CD4-positive, alpha-beta T cell treated with Interleukin-21 for 1 hour (primary cell): ENCODE measurements at places on chromosomes 16 and 17.
A peak's percentile ranks its signal among the peaks of the same experiment; 100 is the strongest.

- peak; percentile 37 for DNase-seq
These were observed 2.2 kb downstream of the DPEP1 start for GRCh38 chr16:89615596-89616090.

- no peak for DNase-seq
These were observed 6.4 kb upstream of the USP36 start for GRCh38 chr17:78847052-78847451.

DNA sequence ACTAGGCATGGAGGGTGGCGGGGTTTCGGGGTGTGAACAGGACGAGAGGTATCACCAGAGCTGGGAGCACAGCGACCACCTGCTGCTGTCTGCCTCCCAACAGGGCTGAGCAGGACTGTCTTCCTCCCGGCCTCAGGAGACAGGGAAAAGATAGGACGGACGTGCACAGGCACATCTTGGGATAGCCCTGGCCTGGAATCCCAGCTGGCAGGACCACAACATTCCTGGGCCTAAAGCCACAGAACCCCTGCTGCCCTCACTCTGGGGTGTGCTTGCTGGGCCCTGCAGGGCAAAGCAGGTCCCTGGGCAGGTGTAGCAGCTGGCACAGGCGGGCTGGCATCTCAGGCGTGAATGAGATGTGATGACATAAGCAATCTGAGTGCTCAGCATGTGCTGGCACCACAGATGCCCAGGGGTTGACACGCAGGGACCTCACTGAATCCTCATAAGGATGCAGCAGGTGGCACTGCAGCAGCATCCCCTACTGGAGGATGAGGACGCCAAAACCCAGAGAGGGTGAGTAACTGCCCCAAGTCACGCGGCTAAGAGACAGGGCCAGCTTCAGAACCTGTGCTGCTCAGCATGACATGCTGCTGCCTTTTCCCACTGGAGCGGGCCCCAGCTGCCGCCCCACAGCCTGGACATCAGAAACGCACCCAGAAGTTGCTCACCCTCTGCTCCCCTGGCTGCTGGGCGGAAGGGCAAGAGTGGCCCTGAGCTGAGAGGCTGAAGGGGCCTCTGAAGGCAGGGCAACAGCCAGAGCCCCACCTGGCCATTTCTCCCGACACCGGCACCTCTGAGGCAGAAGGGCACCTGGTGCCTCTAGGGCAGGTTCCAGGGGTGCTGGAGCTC is 7.1 kb downstream of the CORO7 start:
- DNase-seq: no peak

- DNase-seq: peak; percentile 24
These were observed 881 bp downstream of the MLLT6 start for GRCh38 chr17:38705803-38706504.

DNA sequence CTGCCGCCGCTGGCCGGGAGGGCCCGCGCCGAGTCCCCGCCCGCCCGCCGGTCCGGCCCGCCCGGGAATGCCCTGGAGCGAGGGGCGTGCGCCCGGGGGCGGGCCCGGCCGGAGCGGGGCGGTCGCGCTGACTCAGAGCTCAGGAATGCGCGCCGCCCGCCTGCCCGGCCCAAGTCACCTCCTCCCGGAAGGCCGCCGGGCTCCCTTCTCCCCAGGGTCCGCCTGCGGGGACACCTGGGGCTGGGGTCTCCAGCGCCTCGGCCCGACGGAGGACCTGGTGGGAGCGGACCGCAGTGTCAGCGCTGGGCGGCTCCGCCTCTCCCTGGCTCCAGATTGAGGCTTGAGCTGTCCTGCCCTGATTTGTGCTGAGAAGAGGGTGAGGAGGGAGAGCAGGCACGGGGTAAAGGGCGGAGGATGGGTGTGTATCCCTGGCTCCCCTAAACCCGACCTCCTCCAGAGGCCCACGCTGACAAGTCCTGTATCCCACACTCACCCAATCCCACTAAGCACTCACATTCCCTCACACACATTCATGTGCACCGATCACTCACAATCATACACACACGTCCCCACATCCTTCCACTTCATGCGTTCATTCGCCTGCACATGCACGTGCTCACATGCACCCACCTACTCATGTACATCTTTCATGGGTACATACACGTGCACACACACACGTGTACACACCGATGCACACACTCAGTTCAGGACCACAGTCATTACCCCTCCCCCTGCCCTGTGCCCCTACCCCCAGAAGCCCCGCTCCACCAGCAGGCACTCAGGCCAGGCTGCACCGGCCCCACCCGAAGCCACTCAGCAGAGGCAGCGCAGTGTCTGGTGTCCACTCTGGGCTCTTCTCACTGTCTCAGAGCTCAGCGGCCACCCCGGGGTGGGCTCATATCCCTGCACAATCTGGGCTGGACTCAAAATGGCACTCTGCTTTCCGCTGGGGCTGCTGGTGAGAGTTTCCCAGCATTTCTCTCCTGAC is at the start of gene RHBDF1:
RHBDF1 (minus strand) TSS at position 71 of the 988 bp plus-strand sequence. CDS start 7,616 bp downstream, outside the sequence.
- DNase-seq: no peak

- no peak for DNase-seq
These were observed 30.0 kb downstream of the WFDC1 start for GRCh38 chr16:84324434-84325262.

DNA sequence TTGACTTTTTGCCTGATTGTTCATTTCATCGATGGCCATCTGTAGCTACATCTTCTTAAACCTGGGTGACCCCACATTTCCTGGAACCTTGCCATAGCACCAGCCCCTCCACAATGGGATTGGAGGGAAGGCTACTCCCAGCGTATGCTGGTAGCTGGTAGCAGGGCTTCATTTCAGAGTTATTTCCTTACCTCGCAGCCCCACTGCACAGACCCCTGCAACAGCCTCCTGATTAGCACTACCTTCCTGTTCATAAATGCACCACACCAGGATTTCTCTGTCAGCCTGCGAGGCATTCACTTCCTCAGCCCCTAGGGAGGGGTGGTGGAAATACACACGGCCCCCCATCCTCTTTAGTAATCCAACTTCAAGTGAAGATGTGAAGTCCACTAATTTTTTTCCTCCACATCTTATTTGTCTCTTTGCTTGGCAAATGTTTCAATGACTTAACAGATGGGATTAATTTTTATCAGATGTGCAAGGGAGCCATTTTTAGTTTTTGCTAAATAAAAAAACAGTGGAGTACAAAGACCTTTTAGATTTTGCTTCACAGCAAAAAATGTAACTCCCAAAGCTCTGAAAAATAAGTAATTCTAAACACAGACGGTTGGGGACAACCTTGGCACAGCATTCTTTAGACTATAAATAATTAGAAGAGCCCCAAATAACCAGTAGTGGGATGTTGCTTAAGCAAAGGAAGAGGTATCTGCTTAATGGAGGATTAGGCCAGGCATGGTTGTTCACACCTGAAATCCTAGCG is 76.6 kb downstream of the CLEC16A start:
- DNase-seq: no peak

DNA sequence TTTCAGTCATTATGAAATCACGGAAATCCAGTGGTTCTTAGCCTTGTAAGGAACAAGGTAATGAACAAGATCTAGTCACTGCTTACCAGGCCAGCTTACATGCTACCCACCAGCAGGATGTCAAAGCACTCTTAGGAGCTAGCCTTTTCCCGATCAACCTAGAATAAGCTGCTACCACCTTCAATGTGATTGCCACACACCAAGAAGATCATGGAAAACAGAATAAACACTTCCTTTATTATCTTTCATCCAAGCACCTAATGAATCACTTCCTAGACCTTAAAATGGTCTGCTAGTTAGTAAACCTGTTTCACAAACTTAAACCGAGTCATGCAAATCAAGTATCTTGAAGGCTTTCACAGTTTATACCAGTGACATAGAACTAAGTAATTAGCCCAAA is 5.0 kb downstream of the BBS2 start:
- no peak for DNase-seq

GRCh38 chr17:19343256-19343630 is 19.3 kb downstream of the B9D1 start:
- no peak for DNase-seq

GRCh38 chr16:27699540-27699939 is 149.6 kb downstream of the KATNIP start:
- DNase-seq: no peak

- no peak for DNase-seq
These were observed 14.9 kb downstream of the CDIP1 start for GRCh38 chr16:4523686-4524085.

DNA sequence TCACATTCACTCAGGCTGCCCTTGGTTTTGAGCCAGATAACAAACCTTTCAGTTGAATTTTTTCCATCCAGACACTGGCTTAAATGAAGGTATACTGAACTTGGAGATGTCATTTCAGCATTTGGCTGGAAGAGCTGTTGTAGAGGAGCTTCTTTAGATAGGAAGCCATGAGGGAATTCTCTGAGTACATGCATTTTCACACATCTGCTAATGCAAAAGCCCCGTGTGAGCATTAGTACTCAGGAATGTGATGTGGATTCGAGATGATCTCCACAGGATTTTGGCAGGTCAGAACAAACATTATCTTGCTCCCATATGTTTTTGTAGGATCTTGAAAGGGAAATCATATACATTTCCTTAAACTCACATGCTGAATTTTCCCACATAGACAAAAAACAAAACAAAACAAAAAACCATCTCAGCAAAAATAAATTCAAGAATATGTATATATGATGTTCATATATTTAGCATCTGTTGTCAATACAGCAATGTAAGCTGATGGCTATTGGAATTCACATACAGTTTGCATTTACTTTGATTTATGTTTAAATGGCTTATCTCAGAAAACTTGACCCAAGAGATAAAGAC is 277.2 kb upstream of the TBX2 start:
- DNase-seq: no peak

DNA sequence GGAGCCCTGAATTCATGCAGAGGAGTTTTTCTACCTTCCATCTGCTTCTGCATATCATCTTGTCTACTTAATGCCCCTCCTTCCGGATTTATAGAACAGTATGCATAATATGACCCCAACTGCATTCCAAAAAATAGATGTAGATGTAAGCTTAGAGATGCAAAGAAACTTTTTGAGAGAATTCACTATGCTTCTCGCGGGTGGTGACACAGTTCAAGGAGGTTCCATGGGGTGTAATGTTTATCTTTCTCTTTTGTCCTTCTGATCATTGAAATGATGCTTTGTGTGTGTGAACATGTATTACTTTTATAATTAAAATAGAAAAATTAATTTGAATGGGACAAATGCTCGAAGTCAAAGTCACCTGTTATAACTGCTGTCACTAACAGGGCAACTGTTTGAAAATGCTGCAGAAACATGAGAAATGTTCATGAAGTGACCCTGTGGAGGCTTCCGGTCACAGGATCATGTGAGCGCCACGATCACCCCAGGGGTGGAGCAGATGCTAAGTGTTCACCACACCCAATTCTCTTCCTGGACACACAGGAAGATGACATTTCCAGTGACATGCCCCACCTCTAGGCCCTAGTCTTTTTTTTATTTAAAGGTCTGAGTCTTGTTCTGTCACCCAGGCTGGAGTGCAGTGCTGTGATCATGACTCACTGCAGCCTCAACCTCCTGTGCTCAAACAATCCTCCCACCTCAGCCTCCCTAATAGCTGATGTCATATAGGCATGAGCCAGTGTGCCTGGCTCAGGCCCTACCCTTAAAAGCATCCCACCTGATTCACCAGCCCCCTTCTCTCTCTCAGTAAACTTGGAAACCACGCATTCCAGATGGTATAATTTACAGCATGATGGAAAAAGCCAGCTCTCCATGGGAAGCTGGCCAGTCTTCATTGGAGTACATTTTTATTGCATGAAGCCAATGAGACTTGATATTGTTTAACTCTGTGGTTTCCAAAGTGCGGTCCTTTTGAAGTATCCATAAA is 21.0 kb upstream of the AGRP start:
- peak; percentile 77 for DNase-seq

DNA sequence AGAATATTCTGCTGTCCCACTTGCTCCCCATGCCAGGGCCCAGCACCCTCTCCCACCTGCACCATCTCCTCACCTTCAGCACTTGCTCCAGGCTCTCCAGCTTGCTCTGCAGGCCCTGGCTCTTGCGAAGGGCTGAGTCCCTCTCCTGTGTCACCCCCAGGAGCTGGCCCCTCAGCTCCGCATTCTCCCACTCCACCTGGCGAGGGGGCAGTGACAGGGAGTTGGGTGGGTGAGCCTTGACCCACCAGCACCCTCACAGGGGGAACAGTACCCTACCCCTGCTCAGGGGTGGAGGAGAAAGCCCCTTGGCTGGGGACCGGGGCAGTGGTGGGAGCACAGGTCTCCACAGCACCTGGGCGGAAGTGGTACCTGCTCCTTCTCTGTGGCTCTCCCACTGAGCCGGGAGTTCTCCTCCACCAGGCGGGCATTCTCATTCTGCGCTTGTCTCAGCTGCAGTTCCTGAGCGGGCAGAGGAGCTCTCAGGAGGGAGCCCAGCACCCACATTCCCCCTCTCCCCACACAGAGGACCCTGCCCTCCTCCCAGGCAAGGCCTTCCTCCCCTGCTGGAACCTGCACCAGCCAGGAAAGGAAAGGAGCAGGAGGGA is 5.9 kb downstream of the TSPOAP1 start:
- no peak for DNase-seq

GRCh38 chr17:65027305-65027704 is 29.2 kb downstream of the GNA13 start:
- DNase-seq: peak; percentile 71

DNA sequence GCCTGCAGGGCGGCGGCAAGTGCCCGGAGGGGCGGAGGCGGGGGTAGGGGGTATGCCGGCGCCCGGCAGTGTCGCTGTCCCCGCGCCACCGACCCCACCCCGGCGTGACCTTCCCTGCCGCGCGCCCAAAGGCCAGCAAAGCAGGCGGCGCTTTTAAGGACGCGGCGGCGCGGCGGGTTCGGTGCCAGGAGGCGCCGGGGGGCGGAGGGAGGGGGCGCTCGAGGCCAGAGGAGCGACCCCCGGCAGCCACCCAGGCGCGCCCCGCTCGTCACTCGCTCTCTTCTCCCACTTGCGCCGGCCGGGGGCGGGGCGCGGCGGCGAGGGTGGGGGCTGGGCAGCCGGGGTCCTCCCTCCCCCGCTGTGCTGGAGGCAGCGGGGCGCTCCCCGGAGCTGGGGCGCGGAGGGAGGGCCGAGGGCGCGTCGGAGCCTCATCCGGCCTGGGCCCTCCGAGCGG is 8.6 kb upstream of the BAHCC1 start:
- DNase-seq: no peak

DNA sequence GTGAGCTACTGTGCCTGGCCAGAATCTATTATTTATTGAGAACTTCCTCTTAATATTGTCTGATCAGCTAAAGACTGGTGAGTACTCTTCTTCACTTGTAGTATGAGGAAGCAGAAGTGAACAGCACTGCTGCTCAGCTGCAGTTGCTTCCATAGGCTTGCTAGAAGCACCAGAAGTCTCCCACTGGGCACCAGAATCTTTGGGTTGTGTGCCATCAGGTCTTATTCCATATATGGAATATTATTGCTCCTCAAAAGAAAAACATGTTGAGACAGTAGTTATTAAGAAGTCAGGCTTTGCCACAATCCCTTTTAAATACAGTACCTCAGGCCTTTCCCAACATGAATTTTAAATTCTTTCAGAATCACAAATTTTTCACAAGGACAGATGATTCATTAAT is 17.2 kb downstream of the SNTB2 start:
- DNase-seq: no peak
